Hematopoietic multipotent progenitor cell treated with erythropoietin and hydrocortisone succinate and interleukin-3 and kit ligand, for 6 days (in vitro differentiated cells): ENCODE measurements at places on chromosomes 2 and 18.
A peak's percentile ranks its signal among the peaks of the same experiment; 100 is the strongest.

GRCh38 chr18:23545247-23545789, 41.0 kb downstream of the NPC1 start:
- no peak for DNase-seq

- no peak for DNase-seq
Measured at GRCh38 chr2:203621981-203622515, 84.4 kb upstream of the CD28 start.

- peak; percentile 34 for DNase-seq
Measured at GRCh38 chr2:84807063-84807485, 73.8 kb downstream of the TRABD2A start.

DNA sequence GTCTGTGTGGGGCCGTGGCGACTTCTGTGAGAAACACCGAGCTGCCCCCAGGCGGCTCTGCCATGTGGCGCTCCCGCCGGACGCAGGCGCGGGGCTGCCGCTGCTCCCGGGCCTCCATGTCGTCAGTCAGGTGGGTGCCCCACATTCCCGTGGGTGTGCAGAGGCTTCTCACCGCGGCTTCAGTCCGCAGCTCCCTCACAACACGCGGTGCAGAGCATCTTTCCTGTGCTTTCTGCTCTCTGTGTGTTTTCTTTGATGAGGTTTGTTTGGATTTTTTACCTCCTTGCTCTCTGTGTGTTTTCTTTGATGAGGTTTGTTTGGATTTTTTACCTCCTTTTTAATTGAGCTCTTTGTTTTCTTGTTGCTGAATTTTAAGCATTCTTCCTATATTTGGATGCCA, 13.0 kb downstream of the AQP12A start:
- DNase-seq, result no peak

DNA sequence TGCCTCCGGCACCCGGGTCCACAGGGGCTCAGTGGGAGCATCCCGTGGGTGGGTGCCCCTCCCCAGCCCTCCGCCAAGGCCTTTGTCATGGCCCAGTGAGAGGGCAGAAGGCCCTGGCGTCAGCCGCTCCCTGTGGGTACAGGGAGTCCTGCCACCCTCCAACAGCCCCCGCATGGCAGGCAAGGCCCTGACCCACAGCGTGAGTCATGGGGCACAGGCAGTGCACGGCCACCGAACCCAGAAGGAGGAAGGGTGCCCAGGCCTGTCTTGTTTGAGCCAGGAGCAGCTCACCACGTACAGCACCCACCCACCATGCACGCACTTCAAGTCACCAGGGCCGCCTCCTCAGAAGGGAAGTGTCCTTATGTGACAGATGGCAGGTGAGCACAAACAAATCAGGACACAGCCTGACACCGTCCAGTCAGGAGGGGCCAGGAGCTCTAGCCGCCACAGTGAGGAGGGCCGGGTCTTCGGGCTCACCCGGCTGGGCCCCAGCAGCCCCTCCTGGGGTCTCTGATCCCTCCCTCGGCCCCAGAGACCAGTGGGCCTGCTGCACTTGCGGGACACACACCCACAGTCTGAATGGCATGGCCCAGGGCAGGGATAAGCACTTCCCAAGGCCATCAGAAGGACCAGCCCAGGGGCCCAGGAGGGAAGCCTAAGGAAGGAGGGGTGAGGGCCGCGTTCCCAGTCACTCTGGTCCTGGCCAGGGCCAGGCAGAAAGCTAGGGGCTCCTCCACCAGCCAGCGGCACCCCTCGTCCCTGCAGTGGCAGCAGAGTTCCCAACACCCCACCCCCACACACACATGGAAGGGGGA, 25.8 kb downstream of the BIN1 start:
- DNase-seq, result peak; percentile 42

- no peak for DNase-seq
Measured at GRCh38 chr2:48272199-48272598, 257.8 kb upstream of the STON1 start.
